Hematopoietic multipotent progenitor cell (in vitro differentiated cells): ENCODE measurements at places on chromosomes 2 and 18. TPM values are rescaled to one million over a fixed set of nuclear protein-coding genes. Genes with fewer than 3 reads are reported as not detected.

Gene TMEM182
- 4.3 TPM for total RNA-seq

Gene MYO5B
- total RNA-seq: under 0.01 TPM

Gene SPOPL
- 10.0 TPM for total RNA-seq

Gene ZNF396
- 0.81 TPM for total RNA-seq

Gene HJURP
- 1.9 TPM for total RNA-seq

Gene PLGLB2
- total RNA-seq: 0.54 TPM

Gene IL37
- total RNA-seq: not detected

Gene ERBB4
- not detected for total RNA-seq

Gene RGPD8
- total RNA-seq: 9.4 TPM

Gene CNGA3
- not detected for total RNA-seq

Gene IL36RN
- total RNA-seq: not detected

Gene DSG4
- not detected for total RNA-seq

Gene XDH
- 0.54 TPM for total RNA-seq

Gene POU3F3
- not detected for total RNA-seq

Gene SMYD1
- total RNA-seq: not detected

Gene CENPA
- 0.81 TPM for total RNA-seq

Gene CSRNP3
- total RNA-seq: under 0.01 TPM
